Nucleus accumbens (tissue), 56 donors: ENCODE measurements at places on chromosomes 7 and 10.

- DNase-seq = no peak
Measured at GRCh38 chr7:47846138-47846836, 102.0 kb downstream of the PKD1L1 start.

- no peak for DNase-seq
Measured at GRCh38 chr10:87578842-87579401, 74.2 kb downstream of the MINPP1 start.

- no peak for DNase-seq
Measured at GRCh38 chr7:120991581-120991980, 3.1 kb downstream of the CPED1 start.

DNA sequence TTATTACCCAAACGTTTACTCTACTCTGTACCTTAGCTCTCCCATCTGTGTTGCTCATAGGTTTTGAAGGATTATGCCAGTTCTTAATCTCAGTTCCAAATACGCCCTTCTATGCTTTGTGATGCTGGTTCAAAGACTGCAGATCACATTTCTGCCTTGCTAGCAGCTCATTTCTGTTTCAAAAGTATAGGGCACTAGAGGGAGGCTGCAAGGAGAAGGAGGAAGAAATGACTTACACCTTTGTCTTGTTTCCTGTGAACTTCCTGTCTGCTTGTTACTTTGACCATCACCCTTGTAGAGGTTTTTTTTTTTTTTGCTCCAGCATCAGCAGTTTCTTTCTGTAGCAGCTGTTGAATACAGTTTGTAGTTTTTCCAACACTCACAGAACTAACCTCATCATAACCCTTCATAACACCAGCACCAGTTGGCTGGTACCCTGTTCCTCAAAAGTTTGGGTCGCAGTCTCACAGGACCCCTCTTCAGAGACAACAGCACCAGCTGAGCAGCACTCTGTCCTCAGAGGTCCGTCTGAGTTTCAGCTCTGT is 16.5 kb downstream of the SLK start:
- no peak for DNase-seq

- no peak for DNase-seq
Measured at GRCh38 chr10:29189256-29189655, 99.6 kb upstream of the LYZL1 start.

- DNase-seq = no peak
Measured at GRCh38 chr7:71482284-71482683, 350.3 kb downstream of the GALNT17 start.

- DNase-seq = no peak
Measured at GRCh38 chr7:115273139-115273772, 351.4 kb downstream of the MDFIC start.

- DNase-seq = no peak
Measured at GRCh38 chr7:104552102-104552501, 223.7 kb downstream of the LHFPL3 start.

DNA sequence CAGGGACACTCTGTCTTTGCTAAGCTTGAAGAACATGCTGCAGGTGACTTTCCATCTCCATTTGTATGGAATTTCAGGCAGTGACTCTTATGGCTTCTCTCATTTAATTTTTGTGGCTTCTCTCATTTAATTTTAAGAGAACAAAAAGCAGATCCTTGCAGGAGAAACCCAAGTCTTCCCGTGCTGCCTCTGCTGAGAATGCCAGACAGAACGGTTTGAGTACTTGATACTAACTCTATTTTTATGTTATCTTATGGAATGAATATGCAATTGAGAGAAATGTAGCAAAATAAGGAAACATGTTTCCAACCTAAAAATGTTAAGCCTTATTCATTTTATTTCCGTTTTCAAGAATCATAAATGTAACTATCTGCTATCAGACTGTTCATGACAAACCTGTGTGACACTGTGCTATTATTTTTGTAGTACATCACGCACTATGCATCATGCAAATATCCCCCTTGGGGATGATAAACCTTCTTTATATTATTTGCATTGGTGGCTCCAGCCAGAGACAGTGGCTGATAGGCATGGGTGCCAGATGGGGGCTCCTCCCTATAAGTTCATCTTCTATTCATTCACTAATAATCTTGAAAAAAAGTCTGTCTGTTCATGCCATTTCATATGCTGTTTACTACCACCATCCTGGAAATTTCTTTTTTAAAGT is 6.9 kb upstream of the RAPGEF5 start:
- no peak for DNase-seq

DNA sequence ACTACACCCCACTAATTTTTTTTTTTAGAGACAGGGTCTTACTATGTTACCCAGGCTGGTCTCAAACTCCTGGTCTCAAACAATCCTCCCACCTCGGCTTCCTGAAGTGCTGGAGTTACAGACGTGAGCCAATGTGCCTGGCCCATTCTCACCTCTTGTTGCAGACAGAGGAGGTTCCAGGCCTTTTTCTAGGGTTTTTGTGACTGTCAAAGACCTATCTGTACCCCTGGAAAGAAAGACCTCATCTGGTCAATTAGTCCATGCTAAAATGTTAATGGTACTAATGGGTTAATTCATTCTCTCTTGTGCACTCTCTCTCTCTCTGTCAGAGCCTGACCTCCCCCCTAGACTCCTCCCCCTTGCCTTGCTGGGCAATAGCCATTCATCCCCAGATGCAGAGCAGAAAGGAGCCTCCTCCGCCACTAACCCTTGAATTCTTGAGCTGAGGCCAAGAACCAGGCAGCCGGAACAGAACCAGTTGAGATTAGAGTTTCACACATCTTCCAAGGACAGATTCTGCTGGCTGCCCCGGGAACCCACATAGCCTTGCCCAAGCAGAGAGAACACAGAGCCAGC is 209.7 kb downstream of the SKIDA1 start:
- DNase-seq = no peak

DNA sequence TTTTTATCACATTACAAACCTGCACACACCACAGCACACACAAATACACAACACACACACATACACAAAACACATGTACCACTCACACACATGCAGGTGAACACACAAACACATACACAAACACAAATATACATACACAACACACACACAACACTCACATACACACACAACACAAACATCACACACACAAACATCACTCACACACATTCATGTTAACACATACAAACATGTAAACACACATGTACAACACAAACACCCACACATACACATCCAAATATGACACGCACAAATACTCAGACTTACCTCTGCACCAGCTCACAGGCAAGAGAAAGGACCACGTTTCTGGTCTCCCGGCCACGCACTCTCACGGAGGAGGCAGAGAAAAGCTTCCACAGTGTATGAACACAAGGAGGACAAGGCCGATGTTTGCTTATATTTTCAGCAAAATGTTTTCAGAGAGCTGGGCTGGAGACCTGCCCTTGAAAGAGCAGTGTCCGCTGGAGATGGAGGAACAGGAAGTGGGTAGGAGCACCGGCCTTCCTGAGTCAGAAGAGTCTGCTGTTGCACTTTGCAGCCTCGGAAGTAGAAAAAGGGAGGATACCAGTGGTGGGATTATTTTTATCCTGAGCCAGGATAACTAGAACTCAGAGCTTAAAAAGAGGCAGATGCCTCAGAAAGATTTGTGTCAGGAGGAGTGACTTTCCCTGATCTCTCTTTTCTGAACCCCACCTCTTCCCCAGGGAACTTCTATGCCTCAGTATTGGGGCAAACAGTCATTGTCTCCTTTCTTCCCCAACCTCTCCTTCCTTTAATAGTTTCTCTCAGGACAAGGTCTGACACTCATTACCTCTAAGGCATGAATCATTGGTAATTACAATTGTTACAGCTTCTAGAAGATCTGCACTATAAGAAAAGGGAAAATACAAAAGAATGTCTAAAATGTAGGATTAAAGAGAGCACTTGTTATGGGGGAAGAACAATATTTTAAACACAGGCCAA is at the start of gene GIMAP6:
GIMAP6 (minus strand) TSS at position 520 of the 999 bp plus-strand sequence. CDS start 2,243 bp downstream, outside the sequence.
- no peak for DNase-seq

DNA sequence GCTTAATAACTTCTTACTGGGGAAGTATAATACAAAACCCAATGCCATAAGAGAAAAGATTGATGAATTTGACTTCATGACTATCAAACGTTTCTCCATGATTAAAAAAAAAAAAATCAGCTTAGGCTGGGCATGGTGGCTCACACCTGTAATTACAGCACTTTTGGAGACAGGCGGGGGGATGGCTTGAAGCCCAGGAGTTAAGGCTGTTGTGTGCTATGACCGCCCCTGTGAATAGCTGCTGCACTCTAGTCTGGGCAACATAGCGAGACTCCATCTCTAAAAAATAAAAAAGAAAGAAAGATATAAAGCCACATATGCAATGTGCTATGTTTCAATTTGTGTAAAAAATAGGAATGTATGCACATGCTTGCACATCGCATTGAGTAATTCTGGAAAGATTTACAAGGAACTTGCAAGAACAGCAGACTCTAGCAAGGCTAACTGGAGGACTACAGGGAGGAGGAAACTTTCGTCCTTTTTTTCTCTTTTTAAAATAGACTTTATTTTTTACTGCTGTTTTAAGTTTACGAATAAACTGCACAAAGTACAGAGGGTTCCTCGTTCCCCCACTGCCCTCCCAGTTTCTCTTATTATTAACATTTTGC is 10.3 kb upstream of the RARRES2 start:
- DNase-seq = no peak

DNA sequence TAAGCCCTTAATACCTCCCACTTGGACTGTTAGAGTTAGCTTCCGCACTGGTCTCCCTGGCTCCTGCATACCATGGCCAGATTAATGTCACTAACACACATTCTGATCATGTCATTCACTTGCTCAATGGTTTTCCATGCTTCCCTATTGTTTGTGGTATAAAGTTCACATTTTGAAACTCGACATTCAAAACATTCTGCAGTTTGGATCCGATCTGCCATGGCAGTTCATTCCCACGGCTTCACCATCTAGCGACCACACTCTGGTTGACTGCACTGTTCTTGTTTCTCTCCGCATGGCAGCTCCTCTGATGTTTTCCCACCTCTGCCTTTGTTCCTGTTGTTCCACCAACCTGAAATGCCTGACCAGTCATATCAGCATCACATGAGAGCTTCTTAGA is 87.4 kb upstream of the WAC start:
- DNase-seq = no peak

- DNase-seq = no peak
Measured at GRCh38 chr7:71486856-71487628, 355.1 kb downstream of the GALNT17 start.

- no peak for DNase-seq
Measured at GRCh38 chr10:4643471-4643870, 182.5 kb upstream of the AKR1E2 start.

GRCh38 chr7:98755138-98755898 is 114.5 kb downstream of the TMEM130 start:
- DNase-seq = no peak

DNA sequence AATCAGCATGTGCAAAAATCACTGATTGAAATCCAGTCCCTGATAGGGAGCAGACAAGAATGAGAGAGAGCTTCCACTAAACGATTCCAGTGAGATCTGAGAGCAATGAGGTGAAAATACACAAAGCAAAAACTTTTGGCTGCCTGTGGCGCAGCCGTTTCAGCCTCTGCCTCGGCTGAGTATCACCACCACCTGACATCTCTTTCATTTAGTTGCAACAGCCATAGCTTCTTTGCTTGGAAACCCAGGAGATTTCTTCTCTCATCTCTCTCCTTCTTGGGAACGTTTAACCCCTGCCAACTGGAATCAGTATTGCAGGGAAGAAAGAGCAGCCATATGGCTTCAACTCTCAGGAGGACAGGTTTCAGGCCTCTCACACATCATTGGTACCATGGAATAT is 237.3 kb upstream of the AGK start:
- DNase-seq = no peak

- DNase-seq = no peak
Measured at GRCh38 chr7:148472406-148472805, 118.2 kb upstream of the C7orf33 start.

GRCh38 chr7:138773817-138774216 is 24.0 kb upstream of the TMEM213 start:
- DNase-seq = no peak

DNA sequence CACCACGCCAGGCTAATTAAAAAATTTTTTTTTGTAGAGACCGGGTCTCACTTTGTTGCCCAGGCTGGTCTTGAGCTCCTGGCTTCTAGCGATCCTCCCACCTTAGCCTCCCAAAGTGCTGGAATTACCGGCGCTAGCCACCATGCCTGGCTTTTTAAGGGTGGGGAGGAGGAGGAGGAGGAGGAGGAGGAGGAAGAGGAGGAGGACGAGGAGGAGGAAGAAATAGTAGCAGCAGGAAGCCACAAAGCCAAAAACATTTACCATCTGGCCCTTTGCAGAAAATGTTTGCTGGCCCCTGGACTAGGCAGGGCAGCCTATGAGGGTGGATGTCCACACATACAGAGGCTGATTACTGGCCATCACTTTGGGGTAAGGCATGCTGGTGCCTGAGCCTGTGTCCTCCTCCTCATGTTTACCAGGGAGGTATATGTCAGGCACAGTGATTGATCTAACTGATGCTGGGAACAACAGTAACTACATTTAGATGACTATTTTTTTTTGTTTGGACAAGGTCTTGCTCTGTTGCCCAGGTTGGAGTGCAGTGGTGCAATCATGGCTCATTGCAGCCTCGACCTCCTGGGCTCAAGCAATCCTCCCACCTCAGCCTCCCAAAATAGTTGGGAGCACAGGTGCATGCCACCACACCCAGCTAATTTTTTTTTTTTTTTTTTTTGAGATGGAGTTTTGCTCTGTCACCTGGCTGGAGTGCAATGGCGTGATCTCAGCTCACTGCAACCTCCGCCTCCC is 122.1 kb downstream of the HIP1 start:
- no peak for DNase-seq

DNA sequence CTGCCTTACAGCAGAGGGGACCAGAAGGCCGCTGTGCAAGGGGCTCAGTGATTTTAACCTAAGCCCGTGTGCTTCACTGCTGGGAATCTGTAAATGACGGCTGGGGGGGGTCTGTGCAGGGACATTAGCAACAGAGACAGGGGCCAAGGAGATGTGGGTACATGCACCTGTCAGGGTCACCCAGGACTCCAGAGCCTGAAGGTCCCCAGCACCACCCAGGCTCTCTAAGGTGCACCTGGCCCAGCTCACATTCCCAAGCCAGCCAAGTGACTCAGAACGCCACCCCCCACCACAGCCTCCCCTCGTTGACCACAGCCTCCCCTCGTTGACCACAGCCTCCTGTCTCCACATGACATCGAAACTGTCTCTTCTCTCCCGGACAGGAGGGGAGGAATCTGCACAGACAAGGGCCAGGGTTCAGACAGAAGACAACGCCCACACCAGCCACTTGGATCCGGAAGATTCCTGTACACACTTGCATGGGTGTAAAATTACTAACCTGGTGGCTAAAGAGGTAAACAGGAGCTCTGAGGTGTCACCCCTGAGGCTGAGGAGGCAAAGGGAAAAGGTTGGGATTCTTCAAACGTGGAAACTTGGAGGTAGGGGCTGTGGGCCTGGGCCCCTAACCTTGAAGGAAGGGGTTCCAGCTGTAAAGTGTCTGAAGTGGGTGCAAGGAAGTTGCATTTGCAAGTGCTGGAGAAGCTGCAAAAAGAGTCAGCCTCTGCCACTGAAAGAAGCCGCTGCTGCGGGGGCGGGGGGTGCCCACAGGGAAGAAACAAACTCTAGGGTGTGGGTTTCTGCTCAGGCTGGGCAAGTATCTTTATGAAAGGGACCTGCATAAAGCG is 27.0 kb downstream of the CALML3 start:
- no peak for DNase-seq

GRCh38 chr7:30285067-30285535 is 704 bp downstream of the ZNRF2 start:
- no peak for DNase-seq

- DNase-seq = no peak
Measured at GRCh38 chr7:19665399-19666008, 43.3 kb downstream of the POLR1F start.

- no peak for DNase-seq
Measured at GRCh38 chr7:92325173-92325572, 79.4 kb downstream of the ANKIB1 start.
